ENCODE measurements at places on chromosomes 3 and 15. TPM values are rescaled to one million over a fixed set of nuclear protein-coding genes. Genes with fewer than 3 reads are reported as not detected.

DNA sequence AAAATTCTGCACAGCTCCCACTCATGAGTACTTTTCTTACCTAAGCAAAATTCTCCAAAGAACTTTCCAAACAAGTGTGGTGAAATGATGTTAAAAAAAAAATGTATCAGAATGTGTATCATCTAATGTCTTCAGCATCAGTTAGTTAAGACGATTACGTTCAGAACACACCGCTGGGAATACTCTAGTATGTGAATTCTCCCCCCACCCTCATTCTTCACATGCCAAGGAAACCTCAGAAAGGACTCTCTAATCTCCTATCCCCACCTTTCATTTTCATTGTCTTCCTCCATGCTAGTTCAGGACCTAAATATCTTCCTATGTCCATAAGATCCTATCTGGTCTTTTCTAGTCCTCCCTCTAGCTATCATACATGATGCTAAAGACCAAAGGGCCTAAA, 457.4 kb downstream of the SHQ1 start:
- no peak for DNase-seq

DNA sequence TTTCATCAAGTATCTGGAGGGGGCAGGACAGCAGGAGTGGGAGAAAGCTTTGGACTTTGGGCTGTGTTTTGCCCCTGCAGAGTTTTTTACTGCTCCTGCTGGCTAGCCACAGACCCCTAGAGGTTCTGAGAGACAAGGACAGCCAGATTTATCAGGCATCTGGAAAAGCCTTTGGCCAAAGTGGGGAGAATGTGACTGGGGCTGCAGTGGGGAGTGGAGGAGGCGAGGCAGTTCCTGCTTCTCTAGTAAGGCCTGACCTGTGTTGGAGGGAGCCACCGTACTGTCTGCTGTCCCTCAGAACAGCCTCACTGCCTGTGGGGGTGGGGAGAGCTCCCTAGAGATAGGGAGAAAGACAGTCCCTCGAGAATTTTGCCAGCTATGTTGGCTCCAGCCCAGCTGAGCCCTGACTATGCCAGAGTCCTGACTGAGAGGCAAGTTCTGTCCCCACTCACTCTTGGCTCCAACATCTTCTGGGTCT, 2.2 kb downstream of the ALPK3 start:
- DNase-seq = no peak

GRCh38 chr15:86540840-86541467, 461.3 kb downstream of the AGBL1 start:
- no peak for DNase-seq

GRCh38 chr3:149003653-149004305, 12.4 kb downstream of the GYG1 start:
- DNase-seq = no peak

GRCh38 chr3:184896336-184896735, 84.4 kb downstream of the VPS8 start:
- DNase-seq = no peak

GRCh38 chr15:101198800-101199199, 53.0 kb downstream of the CHSY1 start:
- no peak for DNase-seq

DNA sequence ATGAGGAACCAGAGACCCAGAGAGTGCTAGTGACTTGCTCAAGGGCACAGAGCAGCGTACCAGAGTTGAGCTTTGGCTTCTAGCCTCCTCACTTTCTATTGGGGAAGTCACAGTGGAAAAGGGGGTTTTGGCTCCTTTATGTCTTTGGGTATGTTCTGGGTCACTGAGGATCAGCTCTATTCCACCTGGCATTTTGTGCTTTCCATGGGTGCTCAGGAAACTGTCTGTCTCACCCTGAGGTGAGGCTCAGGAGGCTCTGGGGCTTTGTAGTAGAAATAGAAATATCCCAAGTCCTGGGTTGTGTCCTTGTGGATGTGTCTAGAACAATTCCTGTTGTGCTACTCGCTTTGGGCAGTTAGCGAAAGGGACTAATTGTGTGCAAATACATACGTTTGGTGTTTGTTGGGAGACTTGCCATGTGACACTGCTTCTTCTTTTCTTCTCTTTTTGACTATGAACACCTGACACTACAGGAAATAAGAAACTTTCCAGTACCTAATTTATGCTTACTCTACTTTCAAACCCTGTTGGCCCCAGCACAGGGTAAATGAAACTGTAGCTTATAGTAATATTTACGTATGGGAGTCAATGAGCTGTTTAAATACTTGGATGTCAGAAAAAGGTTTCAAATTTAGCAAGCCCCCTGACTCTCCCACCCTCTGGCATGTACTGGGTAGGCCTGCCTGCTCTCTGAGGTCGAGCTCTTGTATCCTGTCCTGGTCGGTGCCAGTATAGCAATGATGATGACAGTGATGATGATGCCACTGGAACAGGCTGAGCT, 35.6 kb downstream of the SMAD3 start:
- no peak for DNase-seq

DNA sequence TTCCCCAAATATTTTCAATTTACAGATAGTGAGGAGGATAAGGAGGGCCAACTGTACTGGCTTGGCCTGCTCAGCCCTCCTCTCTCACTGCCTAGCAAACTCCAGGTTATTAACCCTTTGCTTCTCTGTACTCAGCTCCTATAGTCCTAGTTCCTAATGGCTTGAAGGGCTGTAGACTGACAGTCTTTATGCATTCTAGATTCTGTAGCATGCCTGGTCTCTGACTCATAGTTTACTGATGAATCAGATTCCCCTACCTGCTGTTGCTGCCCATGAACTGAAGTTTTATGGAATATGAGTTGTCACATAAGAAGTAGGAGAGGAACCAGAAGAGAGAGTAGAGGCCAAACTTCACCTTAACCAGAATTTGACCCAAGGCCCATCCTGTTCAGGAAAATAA, 27.1 kb upstream of the MAP3K13 start:
- DNase-seq = no peak

- no peak for DNase-seq
Observed at GRCh38 chr15:88909956-88910831, 3.0 kb downstream of the MFGE8 start.

GRCh38 chr3:195388380-195388779, 54.4 kb downstream of the ACAP2 start:
- DNase-seq = no peak

GRCh38 chr3:184583578-184584451, 22.2 kb downstream of the EPHB3 start:
- DNase-seq = no peak

DNA sequence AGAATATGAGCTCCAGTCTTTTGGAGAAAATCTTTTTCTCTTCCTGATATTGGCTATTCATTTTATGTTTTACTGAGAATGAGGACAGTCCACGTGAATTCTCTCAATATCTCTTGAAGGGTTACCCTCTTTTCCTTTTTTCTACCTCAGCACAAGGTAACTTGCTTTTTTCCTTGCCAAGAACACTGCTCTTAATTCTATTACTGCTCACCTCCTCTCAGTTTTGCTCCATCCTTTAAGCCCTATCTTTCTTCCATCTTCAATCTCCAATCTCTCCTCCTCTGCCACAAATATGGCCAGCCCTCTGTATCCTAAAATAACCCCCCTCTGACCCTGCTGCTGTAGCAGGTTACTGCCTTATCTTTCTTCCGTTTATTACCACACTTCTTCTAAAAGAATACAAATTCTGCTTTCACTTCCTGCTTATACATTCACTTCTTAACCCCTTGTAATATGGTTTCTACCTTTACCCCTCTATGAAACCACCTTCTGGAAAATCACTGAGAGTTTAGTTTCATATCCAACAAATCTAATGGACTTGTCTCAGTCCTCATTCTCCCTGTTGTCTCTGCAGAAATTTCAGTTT, 89.0 kb downstream of the NFKBIZ start:
- no peak for DNase-seq

- DNase-seq = no peak
Observed at GRCh38 chr15:78004222-78004727, 73.2 kb downstream of the TBC1D2B start.

DNA sequence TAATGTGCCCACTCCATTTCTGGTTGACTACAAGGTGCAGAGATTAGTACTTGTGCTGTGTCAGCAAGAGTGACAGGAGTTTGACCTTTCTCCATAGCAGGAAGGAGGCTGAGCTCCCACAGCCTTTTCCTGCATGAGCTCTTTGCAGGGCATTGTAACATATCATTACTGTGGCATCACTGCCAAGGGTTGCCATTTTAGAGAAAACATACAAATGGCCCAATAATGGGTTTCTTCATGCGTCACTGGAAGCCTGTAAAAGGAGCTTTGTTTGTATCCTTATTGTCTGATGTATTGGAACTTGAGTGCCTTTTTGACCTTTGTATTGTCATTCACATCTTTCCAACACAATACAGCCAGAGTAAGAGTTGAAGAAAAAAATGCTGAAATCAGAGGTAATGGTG, 323.0 kb upstream of the CDIN1 start:
- DNase-seq = no peak

DNA sequence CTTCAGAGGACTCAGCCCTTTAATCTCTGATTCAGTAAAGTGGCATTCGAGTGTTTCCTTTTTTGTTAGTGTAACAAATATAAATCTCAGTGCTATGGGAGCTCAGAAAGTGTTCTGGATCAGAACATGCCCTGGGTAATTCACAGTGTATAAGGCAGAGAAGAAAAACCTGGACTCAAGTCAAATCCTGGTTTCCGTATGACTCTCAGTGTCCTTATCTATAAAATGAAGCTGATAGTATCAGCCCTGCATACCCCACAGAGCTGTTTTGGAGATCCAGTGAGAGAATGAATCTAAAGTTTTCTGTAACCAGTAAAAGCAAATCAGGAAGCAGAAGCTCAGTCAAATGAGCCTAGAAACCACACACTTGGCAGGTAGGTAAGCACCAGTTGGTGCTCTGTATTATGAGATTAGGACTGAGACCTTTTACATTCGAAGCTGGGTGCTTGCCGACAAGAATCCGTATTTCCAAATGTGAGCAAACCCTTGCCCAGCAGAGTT, 67.2 kb downstream of the IL1RAP start:
- DNase-seq = no peak

GRCh38 chr3:66483409-66483906, 17.4 kb downstream of the LRIG1 start:
- no peak for DNase-seq

DNA sequence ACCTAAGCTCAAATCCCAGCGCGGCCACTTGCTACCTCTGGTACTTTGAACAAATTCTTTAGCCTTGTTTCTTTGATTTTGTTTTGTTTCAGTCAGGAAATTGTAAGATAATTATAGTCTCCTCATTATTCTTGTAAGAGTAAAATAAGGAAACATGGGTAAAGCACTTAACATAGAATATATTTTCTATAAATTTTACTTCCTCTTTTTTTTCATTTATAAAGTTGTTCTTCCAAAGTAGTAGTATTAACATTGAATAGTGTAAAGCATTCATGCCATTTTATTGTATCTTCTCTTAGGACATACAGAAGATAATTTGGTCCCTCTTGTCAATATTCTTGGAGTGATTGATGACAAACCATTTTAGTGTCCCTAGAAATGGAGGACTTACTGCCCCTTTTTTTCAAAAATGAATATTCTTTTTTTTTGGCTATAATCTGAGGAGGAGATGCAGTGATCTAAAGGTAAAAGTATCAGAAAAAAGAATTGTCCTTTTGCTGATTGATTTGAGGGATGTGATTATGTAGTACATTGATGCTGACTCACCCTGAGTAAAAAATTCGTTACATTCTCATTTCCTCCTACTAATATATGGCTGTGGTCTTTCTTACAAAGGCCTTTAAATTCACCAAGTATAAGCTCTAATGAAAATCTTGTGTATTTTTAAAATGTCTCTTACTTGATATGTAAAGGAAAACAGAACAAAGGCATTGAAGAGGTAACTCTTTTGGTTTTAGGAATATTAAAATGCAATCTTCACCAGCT, 51.0 kb downstream of the ALCAM start:
- no peak for DNase-seq

DNA sequence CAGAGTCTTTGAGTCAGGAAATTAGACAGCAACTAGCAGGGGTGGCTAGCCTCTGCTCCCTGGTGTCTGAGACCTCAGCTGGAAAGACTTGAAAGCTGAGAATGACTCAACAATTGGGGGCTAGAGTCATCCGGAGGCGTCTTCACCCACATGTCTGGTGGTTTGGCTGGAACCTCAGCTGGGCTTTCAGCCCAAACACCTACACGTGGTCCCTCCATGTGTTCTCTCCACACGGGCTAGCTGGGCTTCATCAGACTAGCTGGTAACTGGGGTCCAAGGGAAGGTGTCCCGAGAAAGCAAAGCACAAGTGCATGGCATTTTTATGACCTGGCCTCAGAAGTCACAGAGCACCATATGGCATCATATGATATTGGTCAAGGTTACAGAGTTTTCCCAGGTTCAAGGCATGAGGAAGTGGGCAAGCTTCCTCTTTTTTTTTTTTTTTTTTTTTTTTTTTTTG, 19.9 kb upstream of the ABHD2 start:
- no peak for DNase-seq

- no peak for DNase-seq
Observed at GRCh38 chr15:51255533-51255932, 82.9 kb downstream of the CYP19A1 start.

DNA sequence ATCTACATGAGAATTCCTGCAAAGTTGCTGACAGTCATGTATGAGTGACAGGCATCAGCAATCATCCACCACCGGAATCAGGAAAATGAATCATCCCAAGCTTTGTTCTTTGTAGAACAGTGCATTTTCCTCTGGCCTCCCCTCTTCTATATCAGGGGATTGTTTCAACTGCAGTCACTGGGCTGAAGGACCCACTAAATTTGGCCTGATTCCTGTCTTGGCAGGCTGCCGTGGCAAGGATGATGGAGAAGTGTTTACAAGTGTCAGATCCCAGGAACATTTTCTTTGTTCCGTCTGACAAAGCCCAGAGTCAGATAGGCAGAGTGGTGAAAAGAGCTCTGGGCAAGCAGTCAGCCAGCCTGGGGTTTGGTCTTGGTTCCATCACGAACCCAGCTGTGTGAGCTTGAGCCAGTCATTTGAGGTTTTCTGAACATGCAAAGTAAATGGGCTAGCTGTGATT, 175.1 kb upstream of the TSC22D2 start:
- DNase-seq = no peak

DNA sequence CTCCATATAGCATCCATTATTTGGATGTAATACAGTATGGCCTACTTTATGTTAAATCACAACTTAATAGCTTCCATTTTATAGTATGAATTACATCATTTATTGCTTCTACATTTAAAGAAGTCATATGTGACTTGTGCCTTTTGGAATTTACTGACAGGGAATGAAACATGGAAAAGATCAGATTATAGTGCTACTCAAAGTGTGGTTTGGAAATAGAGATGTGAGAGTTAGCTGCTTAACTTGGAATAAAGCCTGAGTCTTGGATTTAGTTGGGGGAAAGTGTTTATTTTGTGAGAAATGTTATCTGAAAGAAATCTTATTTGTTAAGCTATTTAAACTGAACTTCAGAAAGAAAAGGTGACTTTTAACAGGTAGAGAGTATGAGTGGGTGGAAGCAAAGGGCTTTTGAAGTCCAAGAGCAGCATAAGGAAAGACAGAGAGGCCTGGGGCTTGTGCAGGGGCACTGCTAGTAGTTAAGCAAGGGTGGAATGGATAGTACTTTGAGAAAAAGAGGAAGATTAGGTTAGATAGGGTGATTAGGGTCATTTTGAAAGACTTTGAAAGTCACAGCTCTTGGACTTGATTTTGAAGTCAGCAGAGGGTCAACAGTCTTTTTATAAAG, 60.5 kb downstream of the SLMAP start:
- DNase-seq = no peak

Gene LRRC2
- total RNA-seq = under 0.01 TPM

Gene C3orf70
- total RNA-seq = 14.2 TPM

Gene TSEN2
- 17.8 TPM for total RNA-seq

Gene LRRIQ4
- not detected for total RNA-seq

Gene FANCD2OS
- total RNA-seq = not detected

Gene CGNL1
- 11.8 TPM for total RNA-seq

Gene WDR72
- total RNA-seq = not detected

Gene SLC7A14
- total RNA-seq = not detected

Gene FOXB1
- not detected for total RNA-seq

Gene LRRC31
- total RNA-seq = not detected

Gene WNT5A
- 5.4 TPM for total RNA-seq

All from thoracic aorta (tissue), 2 donors.